ENCODE measurements at places on chromosomes 4 and X.

GRCh38 chr4:123305736-123306135 lies 90.9 kb upstream of the SPRY1 start:
- DNase-seq = no peak

DNA sequence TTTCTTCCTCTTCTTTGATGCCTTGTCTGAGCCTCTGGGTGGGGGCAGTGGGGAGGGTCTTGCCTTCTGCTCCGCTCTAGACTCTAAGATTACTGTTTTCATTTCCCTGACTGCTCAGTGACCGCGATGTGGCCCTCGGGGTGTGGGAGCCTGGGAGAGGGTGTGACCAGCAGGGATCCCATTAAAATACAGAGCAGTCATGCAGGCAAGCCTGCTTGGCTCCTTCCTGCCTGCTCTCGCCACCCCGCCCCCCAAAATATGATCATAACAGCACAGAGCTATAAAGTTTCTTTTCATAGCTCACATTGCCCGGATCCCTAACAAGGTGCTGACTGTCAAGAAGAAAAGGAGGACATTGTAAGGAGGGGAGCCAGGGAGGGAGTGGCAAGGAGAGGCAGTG lies 332.9 kb downstream of the RAB28 start:
- no peak for DNase-seq

GRCh38 chr4:54661686-54662085 lies 3.9 kb downstream of the KIT start:
- no peak for DNase-seq

- DNase-seq = no peak
Observed at GRCh38 chr4:128720270-128720669, 89.2 kb upstream of the JADE1 start.

- DNase-seq = no peak
Observed at GRCh38 chr4:98261405-98262291, 464 bp downstream of the RAP1GDS1 start.

DNA sequence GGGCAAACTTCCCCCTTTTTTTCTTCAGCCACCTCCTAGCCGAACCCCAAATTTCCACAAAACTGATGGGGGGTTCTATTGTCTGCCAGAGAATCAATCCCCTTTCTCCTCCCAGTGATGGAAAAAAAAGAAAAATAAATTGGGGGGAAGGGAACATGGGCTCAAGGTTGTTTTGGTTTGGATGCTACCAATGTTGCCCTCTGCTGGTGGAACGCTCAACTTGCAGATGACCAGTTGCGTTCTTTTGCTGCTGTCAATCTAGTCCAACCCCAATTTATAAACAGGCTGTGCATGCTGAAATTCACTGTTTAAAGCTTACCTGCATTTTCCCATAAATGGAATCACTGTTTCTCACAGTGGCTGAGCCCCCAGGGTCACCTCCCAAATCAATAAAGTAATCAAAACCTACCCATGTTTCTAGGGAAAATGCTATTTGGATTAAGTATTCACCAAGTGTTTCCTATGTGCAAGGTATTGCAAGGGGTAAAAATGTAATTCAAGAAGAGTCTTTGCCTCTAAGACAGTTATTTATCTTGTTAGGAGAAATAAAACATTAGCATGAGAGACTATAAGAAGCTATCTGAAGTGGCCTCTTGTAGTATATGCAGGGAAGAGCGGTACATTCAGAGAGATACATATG lies 116.7 kb upstream of the TMEM164 start:
- DNase-seq = no peak

DNA sequence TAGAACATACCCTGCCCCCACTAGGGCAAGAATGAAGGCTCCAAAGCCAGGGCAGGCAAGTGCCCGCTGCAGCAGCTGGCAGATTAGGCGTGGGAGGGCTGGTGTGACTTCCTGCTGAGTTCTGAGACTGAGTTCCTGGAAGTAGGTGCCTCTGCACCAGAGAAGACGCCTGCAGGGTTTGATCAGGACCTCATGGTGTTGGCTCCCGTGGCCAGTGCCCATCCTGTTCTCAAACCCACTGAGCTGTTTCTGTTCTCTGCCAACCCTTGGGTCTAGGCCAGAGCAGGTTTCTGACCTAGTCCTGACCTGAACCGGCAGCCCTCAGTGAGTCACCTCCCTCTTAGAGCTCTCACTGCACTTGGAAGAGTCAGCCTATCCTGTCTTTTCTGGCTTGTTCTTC lies 220.7 kb downstream of the HS6ST2 start:
- DNase-seq = peak; percentile 31

- no peak for DNase-seq
Observed at GRCh38 chrX:53421772-53422085, 725 bp downstream of the SMC1A start.

DNA sequence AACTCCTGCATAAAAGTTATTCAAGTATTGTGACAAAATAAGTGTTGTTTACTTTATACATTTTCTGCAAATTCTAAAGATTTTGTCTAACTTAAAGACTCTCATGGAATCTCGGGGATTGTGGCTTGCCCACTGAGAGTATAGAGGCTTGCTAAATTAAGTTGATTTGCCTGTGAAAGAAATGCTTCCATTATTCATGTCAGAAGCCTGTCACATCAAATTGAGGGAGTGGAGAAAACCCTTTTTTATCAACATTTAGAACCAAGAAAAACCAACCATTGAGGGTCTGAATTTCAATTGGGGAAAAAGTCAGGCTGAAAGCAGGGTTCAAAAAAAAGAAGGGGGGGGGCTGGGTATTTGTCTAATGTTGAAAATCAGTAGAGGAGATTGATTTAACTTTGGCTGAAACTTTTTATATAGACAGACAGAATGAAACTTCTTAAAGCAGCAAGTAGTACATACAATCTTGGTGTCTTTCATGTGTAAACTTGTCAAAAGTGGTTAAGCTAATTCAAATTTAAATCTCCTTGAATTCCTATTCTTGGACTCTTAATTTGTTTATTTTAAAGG lies 144.8 kb upstream of the CXorf66 start:
- DNase-seq = no peak

GRCh38 chr4:86769794-86770193 lies 79.4 kb downstream of the SLC10A6 start:
- no peak for DNase-seq

All from T-helper 2 cell (primary cell).